ENCODE measurements at places on chromosomes 4 and X.
A peak's percentile ranks its signal among the peaks of the same experiment; 100 is the strongest.

- DNase-seq, result no peak
These were observed 50.8 kb upstream of the MTMR1 start for GRCh38 chrX:150642423-150642822.

DNA sequence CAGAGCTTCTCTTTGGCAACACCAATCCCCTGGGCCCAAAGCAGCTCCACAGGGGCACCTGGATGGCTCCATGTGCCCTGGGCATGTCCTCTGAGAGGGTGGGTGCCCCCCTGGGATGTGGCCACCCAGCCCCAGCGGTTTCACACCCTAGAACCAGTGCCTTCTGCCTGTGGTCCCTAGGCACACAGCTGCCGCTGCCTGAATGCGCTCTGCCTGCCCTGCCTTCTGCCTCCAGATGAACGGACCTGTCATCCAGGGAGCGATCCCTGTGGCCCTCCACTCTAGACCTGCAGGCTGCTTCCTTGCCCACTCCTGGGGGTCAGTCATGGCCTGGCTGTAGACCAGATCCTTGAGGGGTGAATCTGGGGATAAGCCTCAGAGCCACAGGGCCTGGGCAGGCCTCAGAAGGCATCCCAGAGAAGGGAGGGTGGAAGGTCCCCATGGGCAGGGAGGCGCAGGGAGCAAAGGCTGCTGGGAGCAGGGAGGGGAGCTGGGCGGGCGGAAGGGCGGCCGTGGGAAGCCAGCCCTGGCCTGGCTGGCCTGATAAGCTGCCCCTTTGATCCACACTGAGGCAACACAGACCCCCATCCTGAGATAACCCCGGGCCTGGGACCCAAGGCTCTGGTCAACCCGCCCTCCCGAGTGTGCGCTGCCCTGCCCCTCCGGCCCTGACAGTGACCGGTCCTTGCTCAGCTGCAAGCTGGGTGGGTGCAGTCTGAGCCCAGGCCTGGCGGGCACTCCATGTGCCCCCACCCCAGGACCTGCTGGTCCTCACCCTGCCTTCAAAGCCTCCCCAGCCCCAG lies 8.1 kb upstream of the FGFR3 start:
- DNase-seq, result no peak

DNA sequence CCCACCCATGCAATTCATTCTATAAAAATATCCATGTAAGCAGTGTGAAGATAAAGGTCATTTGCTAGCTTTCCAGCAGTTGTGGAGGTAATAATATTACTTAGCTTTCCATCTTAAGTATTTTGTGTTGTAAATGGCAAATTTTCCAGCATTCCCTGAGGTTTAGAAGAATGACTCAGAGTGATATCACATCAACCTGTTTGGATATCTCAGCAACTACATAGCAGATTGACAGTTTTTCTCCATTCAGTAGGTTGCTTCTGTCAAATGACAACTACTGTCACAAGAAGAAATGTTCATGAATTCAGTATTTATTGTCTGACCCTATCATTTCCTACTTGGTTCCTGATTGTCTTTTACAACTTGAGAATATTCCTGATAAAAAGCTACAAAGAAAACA lies 434.9 kb upstream of the GALNTL6 start:
- DNase-seq, result no peak

- DNase-seq, result no peak
These were observed 5.6 kb downstream of the ZFP92 start for GRCh38 chrX:153416781-153417450.

- peak; percentile 83 for DNase-seq
These were observed 43.7 kb downstream of the NSG1 start for GRCh38 chr4:4430492-4431195.

DNA sequence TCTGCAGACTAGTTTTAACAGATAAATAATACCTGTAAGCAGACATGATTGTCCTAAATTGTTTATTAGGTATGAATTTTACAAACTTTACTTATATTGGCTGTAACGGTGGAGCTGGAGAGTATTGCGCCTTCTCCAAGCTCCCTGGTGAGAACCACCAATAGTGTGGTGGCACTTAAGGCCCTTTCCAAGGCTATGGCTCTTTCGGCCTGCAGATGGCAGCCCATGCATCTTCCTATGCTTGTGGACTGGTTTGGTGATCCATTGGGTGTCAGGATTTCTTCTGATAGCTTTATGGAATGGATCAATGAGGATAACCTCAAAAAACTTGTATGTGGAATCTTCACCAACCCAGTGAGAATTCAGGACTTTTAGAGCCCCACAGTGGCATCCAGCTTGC lies 7.8 kb downstream of the LARP1B start:
- peak; percentile 56 for DNase-seq

DNA sequence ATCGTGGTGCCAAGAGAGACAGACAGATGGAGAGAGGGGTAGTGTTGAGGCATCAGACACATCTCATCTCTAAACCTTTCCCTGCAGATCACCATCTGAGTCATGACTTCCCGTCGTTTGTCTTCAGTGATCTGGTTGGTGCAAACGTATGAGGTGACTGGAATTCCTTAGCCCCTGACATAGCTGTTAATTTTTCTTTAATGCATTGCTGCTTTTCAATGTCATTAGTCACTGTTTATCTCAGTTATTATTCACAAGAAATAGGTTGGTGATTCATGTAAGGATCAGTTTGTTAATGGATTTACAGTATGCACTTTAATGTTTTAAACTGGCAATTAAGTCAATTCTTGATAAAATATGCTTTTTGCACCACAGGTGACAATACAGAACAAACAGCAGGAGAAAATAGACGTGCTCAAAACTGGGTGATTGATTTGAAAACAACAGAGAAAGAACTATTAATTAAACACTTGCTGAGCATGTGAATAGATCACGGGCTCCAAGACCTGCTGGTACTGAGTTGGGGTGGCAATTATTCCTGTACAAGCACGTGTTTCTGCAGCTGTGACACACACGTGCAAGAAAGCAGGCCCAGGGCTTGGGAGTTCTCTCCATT lies 1.3 kb upstream of the TMEM154 start:
- no peak for DNase-seq

GRCh38 chr4:140469791-140470733 lies 28.0 kb downstream of the MGAT4D start:
- DNase-seq, result peak; percentile 36

DNA sequence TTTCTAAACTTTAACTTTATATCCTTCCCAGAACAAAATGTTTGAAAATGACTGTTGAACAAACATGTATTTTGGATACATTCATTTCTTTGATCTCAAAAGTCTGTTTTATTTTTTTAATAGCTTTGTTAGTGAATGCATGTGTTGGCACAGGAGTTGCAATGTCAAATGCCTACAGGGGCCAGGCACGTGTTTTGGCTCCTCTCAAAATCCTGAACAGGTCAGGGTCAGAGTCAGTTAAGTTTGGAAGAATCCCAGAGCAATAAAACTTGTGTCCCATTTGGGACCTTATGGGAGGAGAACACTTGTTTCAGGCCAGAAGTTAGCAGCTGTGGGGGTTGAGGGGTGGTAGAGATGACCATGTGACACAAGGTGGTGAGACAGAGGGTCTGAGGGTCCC lies 29.0 kb upstream of the CCDC110 start:
- no peak for DNase-seq
